Kidney epithelial cell (primary cell): ENCODE measurements at places on chromosomes 16 and 17.

- no peak for DNase-seq
Observed at GRCh38 chr16:6095414-6095813, 997.8 kb upstream of the EEF2KMT start.

GRCh38 chr16:14497245-14498082 is 132.6 kb downstream of the PARN start:
- DNase-seq = no peak

DNA sequence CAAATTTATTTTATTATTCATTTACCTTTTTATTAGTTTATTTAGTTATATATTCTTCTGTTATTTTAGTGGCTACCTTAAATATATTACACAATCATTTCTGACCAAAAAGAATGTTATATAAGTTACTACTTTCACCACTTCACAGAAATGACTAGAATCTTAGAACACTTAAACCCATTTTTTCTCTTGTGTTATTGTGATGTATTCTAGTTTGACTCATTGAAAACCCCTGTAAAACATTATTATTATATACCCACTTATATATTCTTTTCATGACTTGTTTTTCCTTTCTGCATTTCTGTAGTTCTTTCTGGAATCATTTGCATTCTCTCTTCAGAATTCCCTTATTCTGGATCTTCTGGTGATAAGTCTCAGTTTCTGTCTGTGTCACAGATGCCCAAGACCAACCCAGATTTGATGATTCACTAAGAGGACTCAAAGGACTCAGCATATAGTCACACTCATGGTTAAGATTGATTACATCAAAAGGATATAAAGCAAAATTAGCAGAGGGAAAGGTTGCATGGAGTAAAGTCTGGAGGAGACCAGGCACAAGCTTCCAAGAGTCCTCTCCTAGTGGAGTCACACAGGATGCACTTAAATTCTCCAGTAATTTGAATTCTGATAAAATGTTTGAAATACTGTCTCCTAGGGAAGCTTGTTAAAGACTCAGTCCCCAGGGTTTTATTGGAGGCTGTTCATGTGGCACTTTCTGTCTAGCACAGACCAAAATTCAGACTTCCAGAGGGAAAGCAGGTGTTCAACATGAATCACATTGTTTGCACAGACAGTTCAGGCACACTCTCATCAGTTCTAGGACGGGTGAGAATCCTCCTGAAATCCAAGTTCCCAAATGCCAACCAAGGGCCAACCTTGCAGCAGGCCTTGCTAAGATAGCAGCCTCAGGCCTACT is 7.7 kb downstream of the GINS3 start:
- no peak for DNase-seq

DNA sequence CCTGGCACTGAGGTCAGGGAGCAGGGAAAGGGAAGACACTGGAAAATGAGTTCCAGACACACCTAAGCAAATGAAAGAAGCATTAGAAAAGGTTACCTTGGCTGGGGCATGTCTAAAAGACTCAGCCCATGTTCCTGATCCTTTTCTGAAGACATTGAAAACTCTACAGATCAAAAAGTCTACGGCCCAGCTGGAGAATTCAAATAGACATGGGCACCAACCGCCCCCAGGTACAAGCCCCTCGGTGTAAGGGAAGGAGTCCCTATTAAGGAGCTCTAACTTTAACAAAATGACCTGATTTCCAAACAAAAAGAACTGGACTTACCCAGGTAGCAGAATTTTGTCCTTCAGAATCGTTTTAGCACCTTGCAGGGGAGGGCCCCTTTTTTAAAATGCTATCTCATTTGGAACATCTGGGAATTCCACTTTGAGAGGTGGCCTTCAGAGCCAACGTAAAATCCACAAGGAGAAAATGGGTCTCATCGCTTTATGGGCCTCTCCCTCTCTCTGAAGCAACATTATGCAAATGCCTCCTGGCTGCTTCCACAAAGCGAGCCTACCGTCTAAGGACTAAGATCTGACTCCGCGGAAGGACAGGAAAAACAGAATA is 43.6 kb upstream of the RBFOX3 start:
- DNase-seq = no peak

- DNase-seq = no peak
Observed at GRCh38 chr16:5917436-5918195, 820.0 kb upstream of the EEF2KMT start.

DNA sequence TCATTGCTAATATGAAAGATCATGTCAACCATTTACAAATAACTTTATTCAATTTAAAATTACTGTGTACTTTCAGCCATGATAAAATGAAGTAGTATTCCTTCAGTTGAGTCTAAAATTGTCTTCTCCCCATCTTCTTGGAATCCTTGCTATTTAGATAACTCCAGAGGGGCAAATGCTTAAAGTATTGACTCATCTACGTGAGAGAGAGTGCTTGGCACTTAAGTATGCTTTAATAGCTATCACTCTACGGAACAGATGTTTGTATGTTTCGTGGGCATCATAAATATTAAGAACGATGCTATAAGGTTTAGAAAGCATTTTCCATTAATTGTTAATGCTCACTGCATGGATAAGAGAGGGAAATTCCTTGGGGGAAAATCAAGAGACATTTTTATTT is 69.3 kb upstream of the MED13 start:
- no peak for DNase-seq

- DNase-seq = no peak
Observed at GRCh38 chr17:48568499-48569239, 9.5 kb downstream of the HOXB4 start.

GRCh38 chr16:17538927-17539326 is 68.2 kb upstream of the XYLT1 start:
- no peak for DNase-seq

GRCh38 chr16:48574766-48575165 is 35.2 kb downstream of the N4BP1 start:
- no peak for DNase-seq

- no peak for DNase-seq
Observed at GRCh38 chr17:7383371-7383741, 2.5 kb downstream of the TNK1 start.

GRCh38 chr16:71524566-71525553 is 1.4 kb upstream of the CHST4 start:
- DNase-seq = no peak

GRCh38 chr16:77500934-77501664 is 66.3 kb upstream of the ADAMTS18 start:
- DNase-seq = no peak

- no peak for DNase-seq
Observed at GRCh38 chr17:72512649-72513556, 392.1 kb downstream of the SOX9 start.

DNA sequence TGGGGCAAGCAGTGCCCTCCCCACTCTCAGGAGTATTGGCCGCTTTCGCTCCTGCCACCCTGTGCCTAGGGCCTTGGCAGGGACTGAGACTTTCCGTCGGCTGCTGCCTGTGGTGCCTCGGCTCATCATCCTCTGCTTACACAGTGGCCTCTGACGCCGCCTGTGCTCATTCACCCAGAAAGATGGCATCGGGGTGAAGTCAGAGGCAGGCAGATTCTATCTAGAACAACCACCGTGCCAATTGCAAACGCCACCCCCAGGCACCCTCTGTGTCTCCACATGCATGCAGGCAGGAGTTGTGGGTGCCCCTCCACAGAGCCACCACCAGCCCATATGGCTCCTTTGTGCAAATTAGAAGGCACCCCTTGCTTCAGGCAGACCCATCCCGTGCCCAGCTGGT is 154.2 kb upstream of the GSE1 start:
- DNase-seq = no peak

DNA sequence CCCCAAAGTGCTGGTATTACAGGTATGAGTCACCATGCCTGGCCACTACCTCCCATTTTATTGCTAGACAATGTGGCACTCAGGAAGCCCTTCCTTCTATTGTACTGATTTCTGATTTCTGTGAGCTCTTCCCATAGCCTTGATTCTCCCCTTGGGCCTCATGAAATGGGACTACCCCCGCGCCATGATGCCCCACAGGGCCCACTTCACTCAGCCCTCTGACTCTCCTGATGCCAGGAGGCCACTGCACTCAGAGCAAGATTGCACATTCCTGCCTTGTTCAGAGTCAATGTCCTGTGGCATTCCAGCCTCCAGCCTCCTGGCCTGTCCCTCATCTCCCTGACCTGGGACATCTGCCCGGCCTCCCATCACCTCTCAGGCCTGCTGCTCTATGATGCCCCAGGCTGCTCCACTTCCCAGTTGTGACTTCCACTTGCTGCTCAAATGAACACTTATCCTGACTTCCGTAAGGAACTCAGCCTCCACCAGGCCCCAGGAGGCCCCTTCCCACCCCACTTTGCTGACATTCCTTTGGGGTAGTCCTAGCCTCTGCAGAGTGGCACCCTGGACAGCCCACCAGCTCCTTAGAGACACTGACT is 66.6 kb upstream of the KSR1 start:
- no peak for DNase-seq

DNA sequence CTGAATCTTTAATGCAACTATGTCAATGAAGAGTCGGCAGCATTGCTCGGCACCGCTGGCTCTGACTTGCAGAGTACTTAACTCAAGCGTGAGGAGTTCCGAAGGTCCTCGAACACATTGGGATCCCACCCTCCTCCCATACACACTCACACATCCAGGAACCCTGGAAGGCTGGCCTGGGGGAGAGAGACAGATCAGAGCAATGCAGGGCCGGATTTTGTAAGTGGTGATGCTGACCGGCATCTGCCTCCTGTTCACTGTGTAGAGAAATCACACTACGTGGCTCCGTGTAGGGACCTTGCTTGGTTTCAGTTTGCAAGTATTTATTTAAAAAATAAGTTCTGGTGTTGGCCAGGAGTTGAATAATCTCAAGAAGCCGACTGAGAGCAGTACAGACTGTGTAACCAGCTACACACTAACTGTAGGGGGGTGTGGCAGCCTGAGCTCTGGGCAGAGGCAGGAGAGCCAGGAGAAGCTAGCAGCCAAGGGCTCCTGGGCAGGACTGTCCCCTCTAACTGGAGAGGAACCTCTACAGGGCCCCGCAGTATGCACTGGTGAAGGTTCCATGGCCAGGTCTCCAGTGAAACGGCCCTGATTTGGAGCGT is 190.2 kb upstream of the TNRC6C start:
- DNase-seq = no peak

GRCh38 chr17:31835984-31836383 is 23.1 kb downstream of the COPRS start:
- DNase-seq = no peak

GRCh38 chr16:35431829-35432663 is 1972.6 kb downstream of the TP53TG3F start:
- no peak for DNase-seq
